ENCODE measurements at places on chromosomes 13 and 19.

DNA sequence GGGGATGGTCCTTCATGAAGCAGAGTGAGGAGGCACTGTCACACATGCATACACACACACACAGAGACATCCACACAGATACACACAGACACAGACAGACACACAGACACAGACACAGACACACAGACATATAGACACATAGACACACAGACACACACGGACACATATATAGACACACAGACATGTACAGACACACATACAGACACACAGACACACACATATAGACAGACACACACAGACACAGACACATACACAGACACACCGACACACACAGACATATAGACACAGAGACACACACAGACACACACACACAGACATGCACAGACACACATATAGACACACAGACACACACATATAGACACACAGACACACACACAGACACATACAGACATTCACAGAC is 173.9 kb downstream of the URI1 start:
- no peak for DNase-seq

DNA sequence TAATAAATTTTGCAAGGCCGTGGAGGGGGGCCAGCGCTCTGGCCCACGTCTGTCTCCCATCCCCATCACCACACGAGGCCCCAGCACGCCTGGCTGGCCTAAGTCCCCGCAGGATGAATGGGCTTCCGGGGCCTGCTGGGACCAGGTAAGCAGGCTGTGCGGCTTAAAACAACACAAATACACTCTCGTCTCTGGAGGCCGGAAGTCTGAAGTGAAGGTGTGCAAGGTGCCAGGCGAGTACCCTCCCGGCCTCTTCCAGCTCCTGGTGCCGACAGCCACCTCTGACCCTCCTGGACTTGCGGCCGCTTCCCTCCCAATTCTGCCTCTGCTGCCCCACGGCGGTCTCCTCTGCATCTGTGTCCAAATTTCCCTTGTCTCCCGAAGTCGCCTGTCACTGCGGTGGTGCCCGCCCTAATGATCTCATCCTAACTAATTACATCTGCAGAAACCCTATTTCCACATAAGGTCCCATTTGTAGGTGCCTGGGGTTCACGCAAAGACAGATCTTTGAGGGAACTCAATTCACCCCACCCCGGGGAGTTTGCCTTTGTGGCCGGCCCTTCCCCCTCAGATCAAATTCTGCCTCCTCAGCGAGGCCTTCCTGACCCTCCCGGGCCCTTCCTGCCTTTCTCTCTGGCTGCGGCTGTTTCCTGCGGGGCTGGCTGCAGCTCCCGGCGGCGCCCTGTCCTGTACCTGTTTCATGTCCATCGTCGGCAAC is 8.1 kb upstream of the PTBP1 start:
- no peak for DNase-seq

- DNase-seq: no peak
Measured at GRCh38 chr13:33158816-33159215, 126.7 kb downstream of the STARD13 start.

DNA sequence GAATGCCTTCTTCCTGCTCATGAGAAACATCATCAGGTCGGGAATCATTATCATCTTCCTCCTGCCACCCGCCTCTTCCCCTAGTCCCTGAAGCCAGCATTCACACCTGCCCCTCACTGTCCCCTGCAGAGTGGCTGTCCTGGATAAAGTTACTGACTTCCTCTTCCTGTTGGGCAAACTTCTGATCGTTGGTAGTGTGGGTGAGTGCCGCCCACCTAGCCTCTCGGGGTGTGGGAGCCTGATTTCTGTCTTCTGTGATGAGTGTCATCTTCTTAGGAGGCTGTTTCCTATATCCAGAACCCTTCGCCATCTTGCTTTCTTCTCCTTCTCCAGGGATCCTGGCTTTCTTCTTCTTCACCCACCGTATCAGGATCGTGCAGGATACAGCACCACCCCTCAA is 12.5 kb downstream of the SLC44A2 start:
- no peak for DNase-seq

DNA sequence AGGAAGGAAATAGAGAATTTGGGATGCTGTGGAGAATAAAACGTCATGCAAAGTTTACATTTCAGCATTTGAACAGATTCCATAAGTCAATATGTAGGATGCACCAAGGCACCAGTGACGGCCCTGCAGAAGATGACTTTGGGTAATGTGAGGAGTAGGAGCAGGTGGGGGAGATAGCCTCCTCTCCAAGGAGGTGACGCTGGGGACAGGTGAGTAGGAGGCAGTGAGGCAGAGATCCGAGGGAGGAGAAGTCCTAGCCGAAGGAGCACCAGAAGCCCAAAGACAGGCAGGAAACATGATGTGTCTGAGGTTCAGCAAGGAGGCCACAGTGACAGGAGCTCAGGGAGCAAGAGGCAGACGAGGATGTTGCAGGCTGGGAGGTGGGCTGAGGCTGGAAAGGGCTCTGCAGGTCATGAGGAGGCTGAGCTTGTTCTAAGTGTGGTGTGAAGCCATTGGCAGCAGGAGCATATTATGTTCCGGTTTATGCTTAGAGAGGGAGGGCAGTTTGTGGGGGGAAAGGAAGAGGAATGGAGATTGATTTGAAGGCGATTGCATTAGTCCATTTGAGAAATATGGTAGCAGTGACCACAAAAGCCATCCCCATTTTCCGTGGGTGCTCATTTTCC is 55.7 kb upstream of the C1QTNF9 start:
- DNase-seq: no peak

DNA sequence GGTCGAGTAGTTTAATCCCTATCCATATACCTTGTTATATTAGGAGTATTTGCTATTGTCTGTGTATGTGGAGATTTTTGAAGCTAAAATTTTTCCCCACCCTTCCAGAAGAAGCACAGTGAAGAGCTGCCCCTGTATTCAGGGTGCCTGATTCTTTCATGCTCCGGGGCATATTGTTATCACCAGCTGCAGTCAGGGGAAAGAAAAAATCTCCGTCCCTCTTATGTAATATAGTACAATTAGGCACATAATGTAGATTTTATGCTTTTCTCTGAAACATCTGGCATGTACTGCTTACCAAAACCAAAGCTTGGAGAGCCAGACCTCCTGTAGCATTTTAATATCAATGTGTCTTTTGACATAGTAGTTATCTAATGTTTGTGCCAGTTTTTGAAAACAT is 214.9 kb upstream of the EDNRB start:
- DNase-seq: no peak

DNA sequence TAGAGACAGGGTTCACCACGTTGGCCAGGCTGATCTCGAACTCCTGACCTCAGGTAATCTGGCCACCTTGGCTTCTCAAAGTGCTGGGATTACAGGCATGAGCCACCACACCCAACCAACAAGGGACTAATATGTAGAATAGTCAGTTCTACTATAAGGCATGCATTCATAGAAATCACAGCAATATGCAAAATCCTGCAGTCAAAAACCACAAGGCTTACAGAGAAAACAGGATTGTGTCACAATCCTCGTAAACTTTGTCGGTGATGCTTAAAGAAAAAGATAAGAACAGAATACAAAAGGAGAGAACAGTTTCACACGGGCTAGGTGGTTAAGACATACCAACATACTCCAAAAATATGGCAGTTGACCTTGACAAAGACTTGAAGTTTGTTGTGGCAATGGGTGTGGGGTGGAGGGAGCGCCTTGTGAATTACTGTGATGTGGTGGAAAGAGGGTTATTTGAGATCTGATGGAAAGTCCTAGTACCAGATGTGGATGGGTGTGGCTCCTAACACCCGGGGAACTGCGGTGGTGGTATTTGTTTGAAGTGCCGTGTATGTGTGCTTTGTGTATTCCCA is 12.4 kb downstream of the NOSIP start:
- DNase-seq: no peak

GRCh38 chr13:97809576-97809975 is 143.9 kb upstream of the IPO5 start:
- no peak for DNase-seq

GRCh38 chr13:108425056-108425455 is 155.5 kb downstream of the TNFSF13B start:
- no peak for DNase-seq

DNA sequence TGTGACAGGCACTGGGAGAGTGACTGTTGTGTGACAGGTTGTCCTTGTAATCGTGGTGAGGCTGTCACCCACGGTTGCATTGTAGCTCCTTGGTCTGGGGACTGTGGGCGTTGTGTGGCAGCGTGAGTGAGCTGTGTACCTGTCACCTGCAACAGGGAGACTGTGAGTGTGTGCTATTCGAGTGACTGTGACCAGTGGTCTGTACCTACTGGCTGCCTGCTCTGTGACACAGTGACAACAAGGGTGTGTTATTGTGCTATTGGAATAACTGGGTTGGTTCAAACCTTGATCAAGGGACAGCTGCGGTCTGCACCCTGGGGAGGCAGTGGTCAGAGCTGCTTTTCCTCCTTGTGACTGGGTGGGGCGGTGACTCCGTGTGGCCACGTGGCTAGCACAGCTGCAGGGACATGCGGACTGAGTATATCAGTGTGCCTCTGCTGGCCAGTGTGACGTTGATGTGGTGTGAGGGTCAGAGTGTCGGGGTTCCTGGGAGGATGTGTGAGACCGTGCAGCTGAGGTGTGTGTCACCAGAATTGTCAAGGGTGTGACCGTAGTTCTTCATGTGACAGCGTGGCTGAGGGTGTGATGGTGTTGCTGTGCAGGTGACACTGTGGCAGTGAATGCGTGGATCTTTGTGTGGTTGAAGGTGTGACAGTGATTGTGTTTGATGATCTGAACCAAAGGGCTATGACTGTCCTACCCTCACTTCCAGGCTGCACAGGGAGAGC is 10.1 kb upstream of the NFIX start:
- DNase-seq: no peak

GRCh38 chr19:5191091-5191490 is 149.5 kb downstream of the PTPRS start:
- DNase-seq: no peak

DNA sequence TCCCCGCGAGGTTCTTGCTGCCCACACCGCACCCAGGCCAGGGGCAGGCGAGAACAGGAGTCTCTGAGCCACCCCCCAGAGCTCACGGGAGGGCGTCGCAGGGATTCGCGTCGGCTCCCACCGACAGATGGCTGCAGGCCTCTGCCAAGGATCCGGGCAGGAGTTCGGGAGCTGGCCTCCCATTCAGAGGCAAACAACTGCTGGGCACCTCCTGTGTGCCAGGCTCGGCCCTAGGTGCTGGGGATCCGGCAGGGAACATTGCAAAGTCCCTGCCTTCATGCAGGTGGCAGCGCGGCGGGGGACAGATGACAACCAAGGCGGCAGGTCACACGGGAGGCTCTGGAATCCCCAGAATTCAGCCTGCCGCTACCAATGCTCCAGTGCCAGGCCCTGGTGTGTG is 25.3 kb downstream of the LRRC4B start:
- no peak for DNase-seq

GRCh38 chr13:33244210-33244906 is 41.2 kb downstream of the STARD13 start:
- no peak for DNase-seq

- no peak for DNase-seq
Measured at GRCh38 chr13:111534751-111535522, 214.5 kb downstream of the TEX29 start.

- DNase-seq: no peak
Measured at GRCh38 chr13:94711561-94712286, 621 bp downstream of the SOX21 start.

- no peak for DNase-seq
Measured at GRCh38 chr13:31394506-31394905, 194.7 kb downstream of the B3GLCT start.

- DNase-seq: no peak
Measured at GRCh38 chr13:51266642-51267041, 44.4 kb downstream of the FAM124A start.

DNA sequence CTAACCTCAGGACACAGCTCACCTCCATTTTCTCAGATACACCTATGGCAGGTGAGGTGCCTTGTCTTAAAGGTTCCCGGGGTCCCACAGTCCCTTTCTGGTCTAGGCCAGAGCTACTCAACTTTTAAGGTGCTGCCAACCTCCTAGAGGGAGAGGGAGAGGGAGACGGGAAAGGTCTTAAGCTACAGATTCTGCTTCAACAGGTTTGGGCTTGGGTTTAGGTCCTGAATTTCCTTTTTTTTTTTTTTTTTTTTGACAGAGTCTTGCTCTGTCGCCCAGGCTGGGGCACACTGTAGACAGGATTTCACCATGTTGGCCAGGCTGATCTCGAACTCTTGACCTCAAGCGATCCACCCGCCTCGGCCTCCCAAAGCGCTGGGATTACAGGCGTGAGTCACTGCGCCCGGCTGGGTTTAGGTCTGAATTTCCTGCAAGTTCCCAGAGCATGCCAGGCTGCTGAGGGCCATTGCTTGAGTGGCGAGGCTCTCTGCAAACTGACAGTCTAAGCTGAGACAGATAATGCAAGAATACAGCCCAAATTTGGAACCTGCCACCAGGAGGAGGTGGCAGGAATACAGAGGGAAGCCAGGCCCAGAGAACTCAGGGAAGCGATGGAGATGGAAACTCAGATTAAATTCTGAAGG is 7.8 kb upstream of the SYCN start:
- no peak for DNase-seq

DNA sequence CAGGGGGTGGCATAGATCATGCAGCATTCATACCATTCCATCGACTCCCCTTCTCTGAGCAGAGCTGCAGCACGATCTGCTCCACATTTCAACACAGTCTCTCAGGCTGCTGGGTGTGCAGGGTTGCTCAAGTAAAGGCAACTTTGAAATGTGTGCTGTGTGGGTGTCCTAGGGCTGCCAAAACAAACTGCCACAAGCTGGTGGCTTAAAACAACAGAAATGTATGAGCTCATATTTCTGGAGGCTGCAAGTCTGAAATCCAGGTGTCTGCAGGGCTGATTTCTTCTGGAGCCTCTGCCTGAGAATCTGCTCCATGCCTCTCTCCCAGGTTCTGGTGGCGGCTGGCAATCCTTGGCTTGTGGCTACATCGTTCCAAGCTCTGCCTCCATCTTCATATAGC is 63.7 kb upstream of the WDFY2 start:
- DNase-seq: no peak

- DNase-seq: no peak
Measured at GRCh38 chr19:5345895-5346386, 5.3 kb upstream of the PTPRS start.

DNA sequence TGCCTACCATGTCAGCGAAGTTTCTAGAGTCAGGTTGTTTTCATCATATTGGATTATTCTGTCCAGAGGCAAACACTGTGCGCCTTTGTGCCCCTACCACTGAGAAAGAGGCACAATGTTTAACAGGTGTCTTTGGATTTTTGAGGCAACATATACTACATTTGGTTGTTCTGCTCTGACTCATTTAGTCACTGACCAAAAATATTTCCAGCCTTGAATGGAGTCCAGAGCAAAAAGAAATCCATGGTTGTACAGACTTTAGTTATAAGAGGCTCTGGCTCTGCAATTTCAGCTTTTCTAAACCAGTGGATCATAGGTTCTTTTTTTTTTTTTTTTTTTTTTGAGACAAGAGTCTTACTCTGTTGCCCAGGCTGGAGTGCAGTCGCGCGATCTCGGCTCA is 35.7 kb downstream of the LACC1 start:
- DNase-seq: no peak

Data from NCI-H1048 (cell line).